ENCODE measurements at places on chromosomes 16 and 17. TPM values are rescaled to one million over a fixed set of nuclear protein-coding genes. Genes with fewer than 3 reads are reported as not detected.

DNA sequence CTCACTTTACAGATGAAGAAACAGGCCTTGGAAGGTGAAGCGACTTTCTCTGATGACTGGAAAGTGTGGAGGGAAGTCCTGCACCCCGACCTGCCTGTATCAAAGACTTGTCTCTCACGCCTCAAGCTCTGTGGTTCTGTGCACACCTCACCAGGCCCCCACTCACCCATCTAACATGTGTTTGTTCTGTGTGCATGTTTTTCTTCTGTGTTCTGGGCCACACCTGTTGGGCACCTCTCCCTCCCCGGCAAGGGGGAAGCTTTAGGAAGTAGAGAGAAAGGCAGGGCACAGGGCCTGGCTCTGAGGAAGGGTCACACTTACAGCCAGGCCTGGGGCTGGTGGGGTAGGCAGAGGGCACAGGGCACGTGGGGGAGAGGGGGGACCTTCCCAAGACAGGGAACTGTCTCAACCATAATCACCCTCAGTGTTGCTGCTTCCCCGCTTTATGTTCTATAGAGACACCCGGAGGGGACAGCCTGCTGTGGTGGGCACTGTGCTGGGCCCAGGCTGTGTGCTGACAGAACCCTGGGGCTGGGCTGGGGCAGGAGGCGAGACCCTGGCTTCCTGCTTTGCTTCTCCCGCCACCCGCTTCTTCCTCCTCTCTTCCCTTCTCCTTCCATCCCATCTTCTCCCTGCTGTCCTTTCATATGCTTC is 7.3 kb downstream of the RPRML start:
- no peak for DNase-seq

DNA sequence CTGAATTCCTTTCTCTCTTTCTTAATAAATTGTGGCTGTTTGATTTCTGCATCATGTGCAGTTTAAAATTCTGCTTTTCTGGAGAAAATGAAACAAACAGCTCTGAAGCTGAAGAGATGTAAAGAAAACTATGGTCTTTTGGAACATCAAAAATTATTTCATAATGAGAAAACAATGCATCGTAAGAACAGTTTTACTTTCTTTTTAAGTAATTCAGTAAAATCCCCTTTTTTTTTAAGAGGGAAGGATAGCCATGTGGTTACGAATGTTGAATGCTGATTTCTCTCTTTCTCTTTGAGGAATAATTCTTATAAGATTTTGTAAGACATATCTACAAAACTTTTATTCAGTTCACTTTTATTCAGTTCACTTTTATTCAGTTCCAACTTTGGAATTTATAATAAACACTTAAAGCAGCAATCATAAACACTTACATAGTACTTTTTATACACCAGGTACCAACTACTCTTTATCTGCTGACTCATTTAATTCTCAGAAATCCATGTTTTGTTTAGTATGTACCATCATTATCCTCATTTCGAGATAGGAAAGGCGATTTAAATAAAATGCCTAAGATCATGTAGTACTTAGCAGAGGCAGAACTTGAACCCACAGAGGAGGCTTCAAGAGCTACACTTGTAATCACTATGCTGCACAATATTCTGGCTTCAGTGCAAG is 26.6 kb downstream of the CNTNAP4 start:
- DNase-seq = no peak

The RNF112 gene
- 0.60 TPM for total RNA-seq

DNA sequence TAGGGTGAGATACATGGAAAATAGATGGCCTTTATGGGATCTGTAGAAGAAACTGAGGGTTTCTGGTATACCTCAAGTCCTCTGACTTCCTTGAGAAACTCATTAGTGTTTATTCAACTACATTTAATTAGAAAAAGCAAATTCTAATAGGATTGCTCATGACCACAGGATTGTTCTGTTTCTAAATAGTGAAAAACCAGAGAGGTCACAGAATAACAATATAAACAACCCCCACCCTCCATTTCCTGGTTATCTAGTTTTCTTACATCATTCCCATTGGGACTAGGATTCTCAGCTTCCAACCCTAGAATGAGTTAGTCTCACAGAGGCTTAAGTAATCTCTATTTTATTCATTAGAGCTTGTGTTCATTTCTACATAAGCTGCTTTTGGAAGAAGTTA is 30.0 kb downstream of the SF3B3 start:
- no peak for DNase-seq

The SLC38A10 gene
- 114 TPM for total RNA-seq

DNA sequence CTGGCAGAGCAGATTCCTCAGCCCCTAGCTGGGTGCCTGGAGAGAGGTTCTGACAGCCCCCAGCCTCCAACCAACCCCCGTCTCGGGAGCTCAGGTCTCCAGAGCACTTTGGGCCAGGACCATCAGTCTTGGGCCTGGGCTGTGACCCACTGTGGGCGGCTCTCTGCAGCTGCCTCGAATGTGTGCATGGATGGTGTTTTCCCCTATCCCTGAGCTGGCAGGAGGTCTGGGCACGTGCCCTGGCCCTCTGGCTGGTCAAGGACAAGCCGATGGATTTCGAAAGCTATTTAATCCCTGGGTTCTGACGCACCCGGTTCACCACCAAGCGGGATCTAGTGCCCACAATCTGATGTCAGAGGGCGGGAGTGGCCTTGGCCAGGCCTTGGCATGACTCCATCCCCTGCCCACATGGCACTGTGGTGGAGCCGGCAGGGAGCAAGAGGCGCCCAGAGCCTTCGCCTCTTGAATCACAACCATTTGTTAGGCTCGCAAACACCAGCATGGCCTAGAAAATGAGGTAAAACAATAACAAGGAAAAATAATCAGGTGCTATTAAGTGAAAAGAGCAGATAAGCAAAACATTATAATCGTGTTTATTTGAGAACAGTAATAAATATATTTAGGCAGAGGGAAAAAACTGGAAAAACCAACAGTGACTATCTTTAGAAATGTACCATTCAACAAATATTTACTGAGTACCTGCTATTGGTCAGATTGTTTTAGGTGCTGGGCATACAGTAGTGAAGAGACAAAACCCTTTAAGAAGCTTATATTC is 69.3 kb upstream of the TOB1 start:
- no peak for DNase-seq

DNA sequence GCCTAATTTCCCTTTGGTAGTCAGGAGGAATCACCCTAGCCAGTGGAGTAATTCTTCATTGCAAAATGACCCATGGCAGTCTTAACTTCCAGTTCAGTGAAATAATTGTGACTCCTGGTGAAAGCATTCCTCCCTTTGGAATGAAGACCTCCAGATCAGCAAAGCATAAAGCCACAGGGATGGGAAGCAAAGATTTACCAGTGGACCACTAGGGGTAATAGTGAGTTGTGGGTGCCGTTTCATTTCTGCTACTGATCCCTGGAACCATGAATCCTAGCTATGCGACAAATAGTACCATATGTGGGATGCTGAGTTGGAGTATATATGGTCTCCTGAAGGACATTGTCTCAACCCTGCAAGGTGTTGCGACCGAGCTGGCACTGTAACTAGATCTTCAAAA is 13.7 kb downstream of the DYNLL2 start:
- no peak for DNase-seq

DNA sequence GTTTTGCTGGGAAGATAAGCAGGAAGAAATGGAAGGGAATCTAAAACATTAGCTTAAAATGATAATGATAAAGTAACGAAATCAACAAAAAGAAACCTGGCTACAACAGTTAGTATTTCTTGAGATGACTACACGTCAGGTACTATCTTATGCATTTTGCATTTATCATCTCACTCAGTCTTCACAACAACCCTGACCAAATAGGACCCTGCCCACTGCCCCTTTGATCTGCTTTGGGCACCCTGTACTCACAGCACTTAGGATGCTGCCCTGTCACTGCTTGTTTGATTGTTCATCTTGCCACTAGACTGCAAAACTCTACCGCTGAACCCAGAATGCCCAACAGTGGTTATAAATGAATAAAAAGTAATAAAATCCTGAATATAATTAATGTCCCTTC is 45.2 kb downstream of the MARVELD3 start:
- no peak for DNase-seq

The ARHGAP27 gene
- 84.4 TPM for total RNA-seq

DNA sequence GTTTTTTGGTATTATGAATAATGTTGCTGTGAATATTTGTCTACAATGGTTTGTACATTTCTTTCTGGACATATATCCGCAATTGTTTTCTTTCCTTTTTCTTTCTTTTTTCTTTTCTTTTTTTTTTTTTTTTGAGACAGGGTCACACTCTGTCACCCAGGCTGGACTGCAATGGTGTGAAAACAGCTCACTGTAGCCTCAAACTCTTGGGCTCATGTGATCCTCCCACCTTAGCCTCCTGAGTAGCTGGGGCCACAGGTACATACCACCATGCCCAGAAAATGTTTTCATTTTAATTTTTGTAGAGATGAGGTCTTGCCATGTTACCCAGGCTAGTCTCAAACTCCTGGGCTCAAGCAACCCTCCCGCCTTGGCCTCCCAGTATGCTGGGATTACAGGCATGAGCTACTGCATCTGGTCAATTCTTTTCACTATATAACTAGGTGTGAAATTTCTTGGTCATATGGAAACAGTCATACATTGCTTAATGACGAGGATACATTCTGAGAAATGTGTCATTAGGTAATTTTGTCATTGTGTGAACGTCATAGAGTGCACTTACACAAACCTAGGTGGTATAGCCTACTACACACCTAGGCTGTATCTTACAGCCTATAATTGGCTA is 15.2 kb downstream of the IL21R start:
- DNase-seq = no peak

DNA sequence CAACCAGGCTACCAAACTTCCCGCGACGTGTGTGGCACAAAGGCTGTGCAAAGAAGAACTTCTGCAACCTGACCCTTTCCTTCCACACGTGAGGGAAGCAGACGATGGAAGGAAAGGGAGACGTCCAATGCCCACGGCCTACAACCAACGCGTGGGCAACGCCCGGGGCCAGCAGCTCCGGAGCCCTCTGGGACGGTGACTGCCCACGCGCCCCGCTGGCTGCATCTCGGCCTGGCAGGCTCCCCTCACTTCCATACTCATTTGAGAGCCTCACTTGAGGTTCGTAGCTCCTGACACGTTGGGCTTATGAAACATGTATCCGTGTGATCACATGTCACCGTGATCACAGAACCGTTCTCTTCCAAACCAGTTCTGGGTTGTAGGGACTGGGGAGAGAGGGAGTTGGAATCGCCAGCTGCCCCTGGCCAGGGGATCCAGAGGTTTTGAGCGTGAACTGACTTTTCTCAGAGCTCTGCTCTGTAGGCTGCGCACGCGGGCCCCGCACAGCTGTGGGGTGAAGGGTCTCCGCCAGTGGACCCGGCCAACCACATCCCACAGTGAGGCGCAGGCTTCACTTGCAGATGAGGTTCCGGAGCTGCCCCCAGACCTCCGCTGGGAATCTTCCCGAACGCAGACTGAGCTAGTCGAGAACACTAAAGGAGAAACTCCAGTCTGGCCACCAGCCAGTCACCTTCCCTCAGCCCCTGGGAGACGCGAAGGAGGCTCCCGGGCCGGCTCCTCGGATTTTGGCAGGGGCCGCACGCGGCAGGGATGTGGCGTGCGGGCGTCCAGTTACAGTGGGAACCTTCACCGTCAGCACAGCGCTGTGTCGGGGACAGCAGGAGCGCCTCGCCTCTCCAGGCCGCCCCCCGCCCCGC is 1.0 kb downstream of the LMF1 start:
- peak; percentile 24 for DNase-seq

The AGRP gene
- total RNA-seq = not detected

- DNase-seq = no peak
These were observed 210.4 kb downstream of the CA10 start for GRCh38 chr17:51948128-51948527.

The BMERB1 gene
- total RNA-seq = 6.4 TPM

The TAC4 gene
- total RNA-seq = not detected

GRCh38 chr17:35345926-35346771 is 27.3 kb downstream of the SLFN11 start:
- DNase-seq = peak; percentile 46

The KRT23 gene
- total RNA-seq = not detected

GRCh38 chr17:40526668-40527067 is 25.2 kb upstream of the TNS4 start:
- no peak for DNase-seq

DNA sequence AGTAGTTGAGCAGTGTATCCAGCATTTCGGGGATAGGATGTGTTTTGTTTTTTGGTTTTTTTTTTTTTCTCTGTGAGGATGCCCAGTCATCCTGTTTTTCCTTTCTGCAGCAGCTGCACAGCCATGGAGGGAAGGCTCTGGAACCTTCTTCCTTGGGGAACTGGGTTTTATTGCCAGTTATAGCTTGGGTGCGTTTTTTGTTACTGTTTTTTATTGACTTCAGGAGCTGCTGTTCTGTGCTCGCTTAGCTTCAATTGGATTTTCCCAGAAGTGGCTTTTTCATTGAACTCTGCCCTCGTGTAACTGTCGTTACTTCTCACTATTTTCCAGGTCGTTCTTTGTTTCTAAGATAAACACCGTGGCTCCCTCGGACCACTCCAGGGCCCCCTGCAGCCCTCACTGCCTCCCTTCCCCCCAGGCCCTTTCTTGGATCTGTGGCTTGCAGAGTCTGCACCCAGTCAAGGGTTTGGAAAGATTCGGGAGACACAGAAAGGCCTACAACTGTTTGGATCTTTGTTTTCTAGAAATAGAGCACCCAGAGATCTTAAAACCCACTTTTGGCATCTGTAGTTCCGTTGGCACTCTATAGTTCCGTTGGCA is 119.7 kb upstream of the CACNG5 start:
- no peak for DNase-seq

- peak; percentile 89 for DNase-seq
These were observed at the start of gene DRG2 for GRCh38 chr17:18087610-18088491. Gene DRG2 (plus strand): TSS chr17:18087948. CDS start chr17:18088024, 76 bp downstream.

GRCh38 chr17:5055543-5055942 is 20.3 kb upstream of the SLC52A1 start:
- no peak for DNase-seq

- peak; percentile 83 for DNase-seq
These were observed 959 bp upstream of the ANKRD13B start for GRCh38 chr17:29591737-29592608.

DNA sequence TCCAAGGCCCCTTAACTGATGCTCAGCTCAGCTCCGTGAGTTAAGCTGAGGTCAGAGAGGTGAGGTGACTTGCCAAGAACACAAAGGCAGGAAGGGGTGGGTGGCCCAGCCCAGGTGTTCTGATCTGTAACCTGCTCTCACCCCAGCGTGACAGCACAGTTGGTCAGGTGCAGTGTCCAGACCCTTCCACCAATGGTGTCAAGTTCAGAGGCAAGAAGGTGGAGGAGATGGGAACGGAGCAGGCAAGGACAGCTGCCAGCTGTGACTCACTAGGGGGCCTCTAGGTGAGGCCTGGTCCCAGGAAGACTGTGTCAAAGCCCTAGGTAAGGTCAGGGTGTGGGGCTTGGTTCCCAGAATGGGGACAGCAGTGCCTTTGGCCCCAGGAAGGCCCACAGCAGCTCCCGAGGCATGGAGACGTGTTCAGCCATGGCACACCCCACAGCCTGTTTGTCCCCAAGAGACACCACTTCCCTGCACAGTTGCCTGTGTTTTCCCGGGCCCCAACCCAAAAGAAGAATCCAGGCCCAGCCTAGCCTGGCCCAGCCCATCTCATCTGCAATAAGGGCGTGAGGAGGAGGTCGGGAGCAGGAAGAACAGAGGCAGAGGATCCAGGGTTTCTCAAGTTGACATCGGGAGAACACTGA is 7.2 kb downstream of the WFIKKN2 start:
- no peak for DNase-seq
